ENCODE measurements at places on chromosomes 3 and 15.

DNA sequence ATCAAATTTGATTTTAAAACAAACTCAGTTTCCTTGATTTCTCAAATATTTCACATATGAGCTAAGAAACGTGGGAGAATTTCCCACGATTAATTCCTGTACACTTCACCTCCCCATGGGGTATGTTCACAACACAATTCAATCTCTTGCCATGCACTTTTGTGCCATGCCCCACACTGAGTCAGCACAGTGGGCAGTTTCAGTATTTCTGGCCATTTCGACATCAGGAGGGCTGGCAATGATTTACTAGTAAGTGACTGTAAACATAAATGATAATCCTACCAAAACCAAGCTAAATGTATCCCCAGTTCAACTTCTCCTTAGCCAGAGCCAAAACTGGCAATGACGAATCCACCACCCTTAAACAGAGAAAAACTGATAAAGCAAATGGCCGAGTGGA, 293.6 kb downstream of the FGF12 start:
- no peaks in the 10 kb centered on the region for H3K4me1 ChIP-seq
- no peaks in the 10 kb centered on the region for H3K27me3 ChIP-seq
- H3K4me3 ChIP-seq, result no peak overlapping the region
- H3K27ac ChIP-seq, result no peak overlapping the region
- no peak for DNase-seq
- no peaks in the 10 kb centered on the region for H3K36me3 ChIP-seq

- no peaks in the 10 kb centered on the region for H3K27me3 ChIP-seq
- H3K4me3 ChIP-seq, result no peak overlapping the region
- no peak for DNase-seq
Measured at GRCh38 chr15:35567392-35567791, 21.4 kb upstream of the DPH6 start.

DNA sequence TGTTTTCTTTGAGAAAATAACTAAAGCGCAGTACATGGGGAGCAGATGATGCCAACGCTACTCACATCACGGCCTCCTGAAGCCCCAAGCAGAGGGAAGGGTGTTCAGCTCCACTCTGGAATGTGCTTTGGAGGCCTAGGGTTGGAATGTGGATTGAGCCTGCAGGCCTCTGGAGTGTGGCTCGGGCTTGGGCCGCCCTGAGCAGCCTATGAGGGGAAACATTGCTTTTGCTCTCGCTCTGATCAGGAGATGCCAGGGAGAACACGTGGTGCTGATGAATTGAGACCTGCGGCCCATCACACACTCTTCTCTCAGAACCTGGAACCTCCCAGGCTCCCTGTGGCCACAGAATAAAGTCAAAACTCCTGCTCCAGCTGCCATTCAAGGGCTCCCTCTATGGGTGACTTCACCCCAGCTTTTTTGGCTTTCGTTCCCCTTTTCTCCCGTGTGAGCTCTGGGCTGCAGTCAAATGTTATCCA, 23.3 kb downstream of the CCDC13 start:
- H3K27me3 ChIP-seq, result no peaks in the 10 kb centered on the region
- peaks cover 28% of the 10 kb centered on the region for H3K4me1 ChIP-seq
- DNase-seq, result no peak
- H3K27ac ChIP-seq, result peak overlapping the region; percentile 28

DNA sequence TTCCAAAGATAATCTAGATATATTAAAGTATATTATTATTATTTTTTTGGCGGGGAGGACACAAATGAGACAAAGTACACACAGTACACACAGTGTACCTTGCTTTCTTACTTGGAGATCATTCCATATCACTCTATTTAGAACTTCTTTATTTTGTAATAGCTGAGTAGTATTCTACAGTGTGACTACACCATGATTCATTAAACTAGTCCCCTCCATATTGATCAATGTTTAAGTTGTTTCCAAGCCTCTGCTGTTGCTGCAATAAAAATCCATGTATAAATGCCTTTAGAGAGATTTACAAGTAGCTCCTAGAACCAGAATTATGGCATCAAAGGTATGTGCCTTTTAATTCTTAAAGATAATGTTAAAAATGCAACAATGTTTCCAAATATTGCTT, 38.8 kb downstream of the PYGO1 start:
- no peaks in the 10 kb centered on the region for H3K36me3 ChIP-seq
- no peak overlapping the region for H3K27ac ChIP-seq
- no peak overlapping the region for H3K4me3 ChIP-seq
- H3K27me3 ChIP-seq, result no peaks in the 10 kb centered on the region
- no peaks in the 10 kb centered on the region for H3K4me1 ChIP-seq
- no peak for DNase-seq

DNA sequence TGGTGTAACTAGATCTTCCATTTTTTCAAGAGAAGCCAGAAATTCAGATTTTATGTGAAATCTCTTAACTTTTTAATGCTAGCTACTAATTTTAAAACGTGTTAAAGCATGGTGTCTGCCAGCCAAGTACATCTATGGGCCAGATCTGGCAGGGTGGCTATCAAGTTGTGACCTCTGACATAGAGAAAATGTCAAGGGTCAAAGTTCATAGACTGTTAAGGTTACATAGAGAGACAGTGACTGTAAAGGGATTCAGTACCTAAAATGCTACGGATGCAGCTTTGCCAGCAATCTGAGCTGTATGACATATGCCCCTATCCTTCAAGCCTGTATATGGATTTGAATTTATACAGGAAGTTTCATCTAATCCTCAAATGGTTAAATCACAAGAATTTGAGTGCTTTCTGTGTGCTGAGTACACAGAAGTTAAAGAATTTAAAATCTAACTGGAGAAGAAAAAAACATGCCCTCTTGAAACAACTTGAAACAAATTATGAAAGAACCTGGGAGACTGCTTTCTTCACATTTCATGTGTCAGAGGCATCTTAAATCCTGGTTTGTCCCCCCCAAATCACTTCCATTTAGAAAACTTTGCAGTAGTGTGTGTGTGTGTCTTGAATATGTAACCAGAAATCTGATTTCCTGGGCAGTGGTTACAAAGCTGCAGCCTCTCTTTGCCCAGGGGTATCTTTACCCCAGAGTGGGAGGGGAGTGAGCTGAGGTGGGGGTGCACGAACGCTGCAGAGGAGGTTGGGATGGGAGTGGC, 895 bp upstream of the ARHGAP31 start:
- peaks cover 23% of the 10 kb centered on the region for H3K4me1 ChIP-seq
- H3K27ac ChIP-seq, result peak overlapping the region; percentile 84
- H3K36me3 ChIP-seq, result no peaks in the 10 kb centered on the region
- no peak for DNase-seq
- H3K27me3 ChIP-seq, result no peaks in the 10 kb centered on the region

DNA sequence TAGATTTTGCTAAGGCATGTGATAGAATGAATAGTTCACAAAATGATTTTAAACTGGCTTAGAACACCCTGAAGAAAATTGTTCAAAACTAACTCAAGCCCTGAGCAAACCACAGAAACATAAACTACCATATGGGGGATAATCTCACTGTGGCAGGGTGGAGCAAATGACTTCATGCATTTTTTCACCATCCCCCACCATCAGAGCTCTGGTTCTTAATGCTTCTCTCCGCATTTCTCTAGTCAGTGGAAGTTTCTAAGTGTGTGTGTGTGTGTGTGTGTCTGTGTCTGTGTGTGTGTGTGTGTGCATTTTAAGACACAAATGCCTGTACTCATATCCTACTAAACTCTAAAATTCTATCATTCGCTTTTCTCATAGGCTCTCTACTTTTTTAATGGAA, 107.1 kb upstream of the PHLDB2 start:
- H3K36me3 ChIP-seq, result no peaks in the 10 kb centered on the region
- H3K4me3 ChIP-seq, result no peak overlapping the region
- no peak overlapping the region for H3K27ac ChIP-seq
- H3K27me3 ChIP-seq, result no peaks in the 10 kb centered on the region
- no peak for DNase-seq

DNA sequence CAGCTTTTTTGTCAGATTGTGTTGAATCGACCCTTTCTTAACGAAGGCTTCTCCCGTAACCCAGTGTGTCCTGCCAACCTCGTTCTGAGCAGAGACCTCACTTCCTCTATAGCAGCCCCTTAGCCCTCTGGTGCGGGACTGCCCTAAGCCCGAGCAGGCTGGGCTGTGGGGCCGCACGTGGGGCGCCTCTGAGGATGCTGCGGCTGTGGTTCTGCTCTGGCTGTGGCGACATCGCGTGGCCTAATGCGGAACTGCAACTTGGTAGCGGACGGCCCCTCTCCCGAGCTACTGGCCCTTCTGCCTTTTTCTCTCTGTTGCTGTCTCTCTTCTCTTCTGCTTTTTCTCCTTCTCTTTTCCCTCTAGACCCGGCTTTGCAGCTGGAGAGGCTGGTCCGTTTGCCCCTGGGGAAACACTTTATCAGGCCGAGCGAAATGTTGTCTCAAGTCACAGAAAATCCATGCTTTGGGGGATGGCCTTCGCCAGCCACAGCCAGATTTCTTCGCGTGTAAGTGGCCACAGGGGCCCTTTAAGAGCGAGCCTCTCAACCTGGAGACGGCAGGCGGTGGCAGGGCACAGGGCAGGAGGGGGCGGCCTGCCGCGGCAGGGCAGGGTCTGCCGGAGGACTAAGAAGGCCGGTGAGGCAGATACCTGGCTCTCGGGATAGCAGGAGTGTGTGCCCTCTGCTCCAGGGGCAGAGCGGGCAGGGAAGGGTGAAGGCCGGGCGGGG, 19.4 kb upstream of the KIF23 start:
- DNase-seq, result no peak
- H3K4me3 ChIP-seq, result no peak overlapping the region
- H3K36me3 ChIP-seq, result no peaks in the 10 kb centered on the region
- H3K27me3 ChIP-seq, result no peaks in the 10 kb centered on the region
- peaks cover 15% of the 10 kb centered on the region for H3K4me1 ChIP-seq
